ENCODE measurements at places on chromosomes 4 and X. TPM values are rescaled to one million over a fixed set of nuclear protein-coding genes. Genes with fewer than 3 reads are reported as not detected.

DNA sequence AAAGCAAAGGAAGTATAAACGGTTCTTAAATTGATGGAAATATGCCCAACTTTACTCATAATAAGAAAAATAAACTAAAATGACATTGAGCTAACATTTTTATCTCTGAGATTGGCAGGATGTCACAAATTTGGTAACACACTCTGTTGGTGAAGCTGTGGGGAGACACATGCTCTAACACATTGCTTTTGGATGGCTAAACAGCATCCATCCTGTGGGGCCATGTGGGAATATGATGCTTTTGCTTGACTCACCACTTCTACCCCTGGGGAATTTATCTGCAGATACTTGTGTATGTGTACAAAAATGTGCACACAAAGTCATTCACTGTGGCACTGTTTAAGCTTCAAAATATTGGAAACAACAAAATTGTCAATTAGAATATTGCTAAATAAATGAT is 100.2 kb downstream of the ANAPC4 start:
- no peak for DNase-seq

Gene TBC1D9
- polyA plus RNA-seq: 14.8 TPM

GRCh38 chr4:145566768-145567167 is 52.4 kb upstream of the MMAA start:
- DNase-seq: no peak

DNA sequence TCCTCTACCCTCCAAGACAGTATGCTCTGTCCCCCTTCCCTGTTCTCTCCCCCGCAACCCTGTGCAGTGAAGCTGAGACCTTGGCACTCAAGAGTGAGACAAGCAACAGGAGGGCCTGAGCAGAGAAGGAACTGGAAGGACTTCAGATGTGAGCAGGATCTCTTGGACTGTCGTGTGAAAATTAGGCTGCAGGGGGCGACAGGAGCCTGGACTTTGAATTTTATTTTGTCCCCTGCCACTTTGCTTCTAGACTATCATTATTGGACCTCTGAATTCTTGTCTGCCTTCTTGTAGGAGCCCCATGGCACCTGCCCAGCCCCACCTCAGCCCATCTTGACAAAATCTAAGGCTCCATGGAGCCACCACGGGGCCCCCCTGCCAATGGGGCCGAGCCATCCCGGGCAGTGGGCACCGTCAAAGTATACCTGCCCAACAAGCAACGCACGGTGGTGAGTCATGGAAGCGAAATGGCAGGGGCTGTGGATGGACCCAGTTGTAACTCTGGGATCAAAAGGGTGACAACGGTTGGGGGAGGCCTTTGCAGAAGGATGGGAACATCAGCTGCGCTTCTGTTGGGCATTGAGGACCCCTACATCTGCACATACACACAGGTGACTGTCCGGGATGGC is 1.7 kb downstream of the ARAF start:
- DNase-seq: no peak

Gene SMIM10L2A
- polyA plus RNA-seq: 2.8 TPM

DNA sequence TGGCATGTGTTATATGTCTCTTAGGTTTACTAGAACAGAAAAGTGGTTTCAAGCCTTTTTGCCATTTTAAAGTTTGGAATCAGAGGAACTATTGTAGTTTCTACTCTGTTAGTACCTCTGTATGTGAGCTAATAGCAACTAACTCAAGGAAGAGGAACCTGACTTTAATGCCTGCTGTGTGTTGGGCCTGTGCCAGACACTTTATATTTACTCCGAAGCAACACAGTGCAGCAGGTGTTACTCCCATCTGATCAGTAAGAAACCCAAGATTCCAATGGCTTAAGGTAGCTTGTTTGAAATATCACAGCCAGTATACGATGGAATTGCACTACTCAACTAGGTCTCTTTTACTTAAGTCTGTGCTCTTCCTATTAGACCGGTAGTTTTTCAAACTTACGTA is 79.2 kb downstream of the USP9X start:
- DNase-seq: no peak
